ENCODE measurements at places on chromosomes 1 and 21. TPM values are rescaled to one million over a fixed set of nuclear protein-coding genes. Genes with fewer than 3 reads are reported as not detected.

The NUP133 gene
- total RNA-seq, result 23.4 TPM

The PLD5 gene
- total RNA-seq, result under 0.01 TPM

The AMY1A gene
- under 0.01 TPM for total RNA-seq

The SPRR1A gene
- not detected for total RNA-seq

The NOS1AP gene
- total RNA-seq, result 0.26 TPM

The TP73 gene
- under 0.01 TPM for total RNA-seq

The TMEM200B gene
- total RNA-seq, result 0.77 TPM

The KCNK2 gene
- total RNA-seq, result 1.3 TPM

The SESN2 gene
- total RNA-seq, result 36.4 TPM

The AGT gene
- not detected for total RNA-seq

The MPL gene
- total RNA-seq, result not detected

The HSPA6 gene
- 1.6 TPM for total RNA-seq

The KANK4 gene
- total RNA-seq, result 0.13 TPM

The MLLT11 gene
- 4.4 TPM for total RNA-seq

The SLC16A4 gene
- total RNA-seq, result 34.2 TPM

The CRABP2 gene
- total RNA-seq, result 5.3 TPM

The RGL1 gene
- total RNA-seq, result 0.26 TPM

The CR1L gene
- total RNA-seq, result not detected

The KRTAP19-3 gene
- not detected for total RNA-seq

The NBPF12 gene
- 8.4 TPM for total RNA-seq

The CD52 gene
- total RNA-seq, result not detected

The IGSF21 gene
- not detected for total RNA-seq

The FCGR2B gene
- not detected for total RNA-seq

The FCGR3A gene
- total RNA-seq, result not detected

The PLA2G2D gene
- total RNA-seq, result not detected

The ZNF648 gene
- not detected for total RNA-seq

The RNU1-2 gene
- total RNA-seq, result 2,323 TPM

The RNF220 gene
- total RNA-seq, result 80.6 TPM

The EPHB2 gene
- 10.0 TPM for total RNA-seq

The OR2T35 gene
- total RNA-seq, result not detected

The CGN gene
- 4.2 TPM for total RNA-seq

The EFCAB14 gene
- total RNA-seq, result 32.4 TPM

The LRRC39 gene
- 0.53 TPM for total RNA-seq

The LY9 gene
- total RNA-seq, result under 0.01 TPM

The FCAMR gene
- total RNA-seq, result not detected

The RHOU gene
- 0.26 TPM for total RNA-seq

The SPATC1L gene
- total RNA-seq, result 0.64 TPM

The CLDN17 gene
- 2.3 TPM for total RNA-seq

The CFHR2 gene
- not detected for total RNA-seq

The FBXO2 gene
- 49.5 TPM for total RNA-seq

The LEFTY1 gene
- total RNA-seq, result not detected

The LEFTY2 gene
- not detected for total RNA-seq

The CERS2 gene
- total RNA-seq, result 82.9 TPM

The GATAD2B gene
- 1.8 TPM for total RNA-seq

The SPATA45 gene
- not detected for total RNA-seq

The OR2L13 gene
- total RNA-seq, result not detected

The NBPF11 gene
- total RNA-seq, result 4.6 TPM

The KRTAP13-2 gene
- not detected for total RNA-seq

The GNAT2 gene
- not detected for total RNA-seq

The FCER1G gene
- total RNA-seq, result 0.26 TPM

The MAP10 gene
- 0.38 TPM for total RNA-seq

The NDC1 gene
- total RNA-seq, result 8.3 TPM

The PRDM16 gene
- 13.4 TPM for total RNA-seq

The BGLAP gene
- total RNA-seq, result not detected

The BPNT1 gene
- 17.6 TPM for total RNA-seq

The IL19 gene
- not detected for total RNA-seq
